ENCODE measurements at places on chromosomes 1 and 21.

- no peak for DNase-seq
These were observed 245.1 kb downstream of the RHOU start for GRCh38 chr1:228980232-228980937.

DNA sequence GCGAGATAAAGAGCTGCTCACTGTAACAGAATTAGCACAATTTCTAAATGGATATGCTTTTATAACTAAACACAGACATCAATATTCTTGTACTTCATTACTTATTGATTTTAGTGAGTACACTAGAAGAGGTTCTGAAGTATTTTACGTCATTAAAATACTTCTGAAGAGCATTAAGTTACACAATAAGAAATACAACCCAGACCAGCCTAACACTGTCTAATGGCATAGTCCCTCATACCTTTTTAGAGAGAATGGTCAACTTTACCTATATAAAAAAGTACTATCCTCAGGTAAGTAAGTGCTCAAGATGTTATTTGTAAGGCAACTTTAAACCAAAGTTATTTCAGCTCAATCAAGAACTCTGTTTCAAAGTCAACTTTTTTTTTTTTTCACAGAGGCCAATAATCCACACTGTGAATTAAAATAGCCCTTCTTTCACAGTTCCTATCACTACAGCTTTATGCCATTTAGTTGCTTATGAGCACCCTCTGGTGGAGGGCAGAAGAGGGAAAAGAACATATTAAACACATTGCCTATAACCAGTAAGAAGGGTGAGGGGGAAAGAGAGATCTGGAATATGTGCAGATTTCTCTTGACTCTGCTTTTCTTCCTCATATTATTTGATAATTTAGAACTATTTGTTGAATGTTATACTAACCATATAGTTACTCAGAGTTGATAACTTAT is 182.1 kb upstream of the DMRTA2 start:
- peak; percentile 55 for DNase-seq

GRCh38 chr1:31866450-31867032 is 50.7 kb upstream of the SPOCD1 start:
- no peak for DNase-seq

DNA sequence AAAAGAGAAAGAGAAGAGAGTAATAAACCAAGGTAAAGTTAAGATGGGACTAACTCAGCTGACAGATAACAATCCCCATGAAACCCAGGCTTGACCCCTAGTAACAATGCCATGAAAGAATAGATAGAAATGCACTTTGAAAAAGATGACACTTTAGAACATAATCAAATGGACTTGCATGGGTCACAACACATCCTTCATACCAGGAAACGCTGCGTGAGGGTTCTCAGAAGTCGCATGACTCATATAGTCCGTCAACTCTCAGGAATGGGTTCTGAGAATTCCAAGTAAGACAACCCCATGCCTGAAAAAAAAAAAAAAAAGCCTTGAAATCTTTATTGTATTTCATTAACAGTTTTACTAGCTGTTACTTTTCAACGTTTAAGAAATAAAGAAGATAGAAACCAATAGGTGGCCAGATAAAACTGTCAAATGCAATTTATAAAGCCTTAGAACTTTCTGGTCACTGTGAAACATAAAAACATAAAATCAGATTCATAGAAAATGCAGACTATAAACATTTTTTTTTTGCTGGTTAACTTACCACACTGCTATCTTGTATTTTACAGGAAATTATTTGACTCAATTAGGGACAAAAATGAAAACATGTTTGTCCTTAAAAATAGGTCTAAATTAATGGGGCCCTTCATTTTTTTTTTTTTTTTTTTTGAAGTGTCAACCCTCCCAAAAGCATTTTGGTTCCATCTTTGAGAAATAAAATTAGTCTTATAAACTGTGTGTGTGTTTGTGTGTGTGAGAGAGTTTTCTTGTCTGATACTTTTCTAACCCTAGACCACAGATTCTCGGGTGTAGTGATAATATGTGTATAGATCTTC is 202.1 kb downstream of the NCAM2 start:
- peak; percentile 95 for DNase-seq

DNA sequence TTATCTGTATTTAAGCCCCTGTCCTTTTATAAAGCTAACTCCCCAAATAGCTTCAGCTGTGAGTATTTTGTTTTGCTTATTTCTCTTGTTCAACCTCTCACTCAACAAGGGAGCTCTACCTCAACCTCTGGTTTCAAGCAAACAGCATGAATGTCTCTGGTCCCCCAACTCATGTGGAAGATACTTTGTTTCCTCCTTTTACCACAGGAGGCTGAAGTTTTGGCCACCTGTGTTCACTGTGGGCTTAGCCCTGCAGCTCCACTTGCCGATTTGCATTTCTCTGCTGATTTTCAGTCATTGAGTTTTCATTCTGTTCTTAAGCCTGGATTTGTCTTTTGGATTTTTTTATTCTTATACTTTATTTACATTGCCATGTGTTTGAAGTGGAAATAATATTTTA is 613.1 kb downstream of the USP25 start:
- DNase-seq, result no peak

DNA sequence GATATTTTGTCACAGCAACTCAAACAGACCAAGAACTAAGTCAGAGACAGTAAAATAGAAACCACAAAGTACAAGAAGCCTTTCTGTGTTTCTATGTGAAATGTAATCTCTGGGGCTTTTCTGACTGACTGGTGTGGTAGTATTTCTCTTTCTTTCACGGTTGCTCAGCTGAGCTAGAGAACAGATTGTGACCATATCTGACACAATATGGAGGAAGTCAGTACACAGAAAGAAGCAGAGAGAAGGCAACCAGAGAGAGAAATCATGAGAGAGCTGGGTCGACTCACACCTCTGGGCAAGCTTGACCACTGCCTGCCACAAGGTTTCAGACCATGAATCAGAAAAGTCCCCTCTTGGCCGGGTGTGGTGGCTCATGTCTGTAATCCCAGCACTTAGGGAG is 208.9 kb upstream of the GREM2 start:
- no peak for DNase-seq

GRCh38 chr1:236206548-236206947 is 64.2 kb downstream of the GPR137B start:
- DNase-seq, result no peak

GRCh38 chr1:171506525-171507304 is 21.4 kb downstream of the PRRC2C start:
- peak; percentile 33 for DNase-seq

DNA sequence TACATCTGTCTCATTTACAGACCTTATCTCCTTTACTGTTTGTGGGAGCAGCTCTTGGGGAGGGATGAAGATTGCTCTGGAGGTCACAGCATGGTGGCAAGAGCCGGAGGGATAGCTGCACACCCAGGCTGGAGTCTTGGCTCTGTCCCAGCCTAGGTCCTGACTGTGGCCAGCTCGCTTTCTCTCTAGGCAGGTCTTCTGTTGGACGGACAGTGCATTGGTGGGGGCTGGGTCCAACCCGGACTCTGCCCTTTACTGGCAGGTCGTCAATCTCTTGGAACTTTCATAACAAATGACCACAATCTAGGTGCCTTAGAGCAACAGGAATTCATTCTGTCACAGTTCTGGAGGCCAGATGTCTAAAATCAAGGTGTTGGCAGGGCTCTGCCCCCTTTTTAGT is 319.8 kb upstream of the C1orf174 start:
- DNase-seq, result no peak

DNA sequence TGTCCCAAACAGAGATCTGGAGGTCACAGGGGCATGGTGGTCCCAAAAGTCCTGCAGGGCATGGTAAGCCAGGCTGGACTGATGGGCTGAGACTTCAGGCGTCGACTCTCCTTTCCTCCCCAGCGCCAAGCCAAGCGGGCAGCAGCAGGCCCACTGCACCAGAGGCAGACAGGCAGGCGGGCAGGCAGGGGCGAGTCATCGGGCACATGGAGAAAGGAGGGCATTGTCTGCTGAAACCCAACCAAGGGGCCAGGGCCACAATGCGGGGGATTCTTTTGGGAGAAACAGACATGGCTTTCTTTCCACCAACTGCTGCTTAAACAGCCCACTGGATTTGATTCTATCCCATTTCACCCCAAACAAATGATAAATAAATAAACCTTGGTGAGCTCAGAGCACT is 46.2 kb downstream of the TRABD2B start:
- no peak for DNase-seq

DNA sequence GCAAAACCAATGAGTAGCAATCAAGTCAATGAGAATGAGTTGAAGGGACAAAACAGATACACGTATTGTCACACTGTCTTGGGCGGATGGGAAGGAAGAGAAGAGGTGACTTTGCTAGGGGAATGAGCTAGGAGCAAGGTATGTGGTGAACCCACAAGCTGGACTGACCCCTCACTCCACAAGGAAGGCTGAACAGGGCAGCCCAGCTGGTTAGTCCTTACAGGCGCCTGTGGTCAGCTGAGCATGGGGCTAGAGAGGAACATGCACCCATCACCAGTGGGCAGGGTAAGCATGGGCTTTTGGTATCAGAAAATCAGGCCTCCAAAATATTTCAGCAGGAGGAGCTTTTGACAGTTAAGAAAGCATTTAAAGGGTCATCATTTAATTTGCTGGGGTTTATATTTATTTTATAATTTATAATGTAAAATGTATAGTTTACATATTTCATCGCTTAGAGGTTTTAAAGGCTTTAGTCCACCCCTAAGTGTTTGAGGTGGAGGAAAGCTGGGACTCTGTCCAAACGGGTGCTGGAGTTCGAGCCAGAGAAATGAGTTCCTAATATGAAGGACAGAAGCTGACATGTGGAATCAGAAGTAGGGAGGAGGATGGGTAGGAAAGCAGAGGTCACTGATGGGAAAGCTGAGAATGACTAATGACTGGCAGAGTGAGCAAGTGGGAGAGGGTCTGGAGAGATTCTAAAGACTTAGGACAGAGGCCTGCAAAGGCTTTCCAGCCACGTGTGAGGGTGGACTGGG is 22.0 kb upstream of the ACBD6 start:
- DNase-seq, result no peak

- DNase-seq, result no peak
These were observed 203.2 kb downstream of the SETD4 start for GRCh38 chr21:35857095-35857494.

- no peak for DNase-seq
These were observed 124.9 kb downstream of the ITSN1 start for GRCh38 chr21:33767236-33767635.

DNA sequence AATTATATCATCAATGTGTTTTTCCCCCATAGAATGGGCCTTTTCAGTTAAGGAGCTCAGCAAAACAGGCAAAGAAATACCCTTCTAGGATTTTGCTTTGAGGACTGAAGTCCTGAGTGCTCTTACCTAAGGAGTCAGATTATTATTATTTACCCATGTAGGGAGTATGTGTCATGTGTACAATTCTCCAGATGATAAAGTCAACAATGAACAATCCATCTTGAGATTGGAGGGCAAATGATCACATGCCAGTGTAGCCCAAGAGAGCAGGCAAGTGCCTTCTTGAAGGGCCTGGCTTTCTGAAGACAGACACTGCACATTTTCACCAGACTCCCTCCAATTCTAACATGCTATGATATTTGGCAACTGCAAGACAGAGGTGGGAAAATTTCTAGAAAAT is 159.7 kb downstream of the PCNX2 start:
- DNase-seq, result no peak

DNA sequence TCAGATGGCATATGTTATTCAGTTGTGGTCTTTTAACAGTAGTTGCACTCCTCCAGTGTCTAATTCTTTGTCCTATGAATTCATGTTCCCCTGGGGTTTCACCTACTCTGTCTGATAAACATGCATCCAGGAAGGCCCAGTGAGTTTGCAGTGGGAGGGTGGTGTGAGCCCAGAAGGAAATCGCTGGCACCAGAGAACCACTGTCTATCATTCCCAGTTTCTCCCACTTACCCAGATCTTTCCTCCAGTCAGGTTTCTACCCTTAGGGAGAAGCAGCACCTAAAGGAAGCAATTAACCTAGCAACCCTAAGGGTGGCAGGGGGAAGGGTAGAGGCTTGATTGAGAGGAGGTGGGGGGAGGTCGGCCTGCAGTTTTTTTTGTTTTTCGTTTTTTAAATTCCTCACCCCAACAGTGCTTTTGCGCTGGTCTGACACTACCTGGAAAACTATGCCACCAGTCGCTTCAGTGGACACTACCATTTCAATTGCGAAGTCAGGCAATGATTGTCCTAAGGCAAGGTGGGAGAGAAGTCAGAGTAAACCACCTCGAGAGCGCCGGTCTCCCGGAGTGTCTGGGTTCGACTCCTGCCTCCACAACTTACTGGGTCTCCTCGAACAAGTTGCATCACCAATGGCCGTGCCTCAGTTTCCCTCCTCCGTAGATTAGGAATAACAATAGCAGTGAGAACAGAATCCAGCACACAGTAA is 766 bp upstream of the SLC44A3 start:
- DNase-seq, result no peak

DNA sequence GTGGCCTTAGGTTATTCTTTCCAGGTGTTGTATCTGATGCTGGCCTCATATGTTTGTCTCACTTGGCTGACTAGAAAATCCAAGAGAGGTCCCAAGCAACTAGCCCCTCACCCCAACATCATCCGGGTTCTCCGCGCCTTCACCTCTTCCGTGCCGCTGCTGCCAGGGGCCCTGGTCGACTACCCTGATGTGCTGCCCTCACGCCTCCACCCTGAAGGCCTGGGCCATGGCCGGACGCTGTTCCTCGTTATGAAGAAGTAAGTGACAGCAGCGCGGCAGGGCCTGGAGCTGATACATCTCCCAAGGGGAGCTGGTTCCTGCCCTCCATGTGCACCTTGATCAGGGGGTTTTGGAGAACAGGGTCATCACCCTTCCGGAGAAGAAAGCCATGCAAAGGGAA is 11.2 kb downstream of the PINK1 start:
- no peak for DNase-seq

GRCh38 chr1:221869779-221870178 is 127.9 kb upstream of the DUSP10 start:
- DNase-seq, result peak; percentile 52

DNA sequence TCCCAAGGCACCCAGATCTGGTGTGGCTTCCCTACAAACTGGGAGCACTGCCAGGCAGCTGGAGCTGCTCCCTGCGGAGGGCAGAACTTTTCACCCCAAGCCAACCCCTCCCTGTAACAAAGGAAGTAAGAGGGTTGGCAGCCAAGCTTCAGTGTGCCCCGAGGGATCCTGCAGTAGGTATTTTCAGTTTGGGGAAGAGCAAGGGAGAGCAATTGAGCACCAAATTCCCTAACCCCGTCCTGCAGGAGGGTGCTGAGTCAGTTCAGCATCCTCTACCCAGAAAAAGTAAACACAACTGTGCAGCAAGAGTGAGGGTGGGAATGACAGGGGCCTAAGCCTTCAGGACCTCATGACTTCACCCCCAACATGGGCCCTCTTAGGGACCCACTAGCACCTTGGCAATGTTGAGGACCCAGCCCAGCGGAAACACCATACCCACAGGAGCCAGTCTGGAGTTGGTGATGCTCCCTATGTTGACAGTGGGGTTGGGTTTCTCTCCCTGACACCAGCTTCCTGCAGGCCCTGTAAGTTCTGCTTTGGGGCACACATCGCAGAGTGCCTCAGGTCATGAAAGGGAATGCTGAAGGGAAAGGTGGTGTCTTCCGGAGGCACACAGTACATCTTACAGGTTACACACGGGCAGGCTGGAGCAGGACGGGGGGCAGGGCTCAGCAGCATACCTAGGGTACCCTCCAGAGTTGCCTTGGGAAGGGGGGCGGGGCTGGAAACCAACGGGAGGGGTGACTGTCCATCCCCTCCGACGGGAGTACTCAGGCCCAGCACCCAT is 14.8 kb downstream of the SH3BP5L start:
- no peak for DNase-seq
